Occipital lobe (tissue), 3 donors: ENCODE measurements at places on chromosomes 13 and 19. TPM values are rescaled to one million over a fixed set of nuclear protein-coding genes. Genes with fewer than 3 reads are reported as not detected.

The RFPL4A gene
- total RNA-seq = not detected

The WTIP gene
- total RNA-seq = 10.9 TPM

The ENOX1 gene
- total RNA-seq = 45.2 TPM

The ALOX5AP gene
- 2.5 TPM for total RNA-seq

The NCCRP1 gene
- not detected for total RNA-seq

The PCP2 gene
- total RNA-seq = not detected

The FFAR2 gene
- total RNA-seq = 0.16 TPM

The ZSCAN1 gene
- 0.62 TPM for total RNA-seq

The CGB8 gene
- not detected for total RNA-seq

The FAM98C gene
- 8.0 TPM for total RNA-seq
